Dermis blood vessel endothelial cell (primary cell): ENCODE measurements at places on chromosomes 2 and 18. TPM values are rescaled to one million over a fixed set of nuclear protein-coding genes. Genes with fewer than 3 reads are reported as not detected.

Gene LTBP1
- 37.9 and 148 TPM in 2 replicates for total RNA-seq

Gene AMER3
- total RNA-seq, result not detected in 2 replicates

Gene SMARCAL1
- total RNA-seq, result 18.5 and 21.5 TPM in 2 replicates

Gene MARCHF4
- total RNA-seq, result 1.5 TPM in 2 replicates

Gene ESCO1
- total RNA-seq, result 15.8 and 20.3 TPM in 2 replicates

Gene IGFBP2
- total RNA-seq, result 159 and 263 TPM in 2 replicates

Gene XRCC5
- 272 and 383 TPM in 2 replicates for total RNA-seq

Gene IL36A
- not detected in 2 replicates for total RNA-seq

Gene CDH7
- not detected in 2 replicates for total RNA-seq

Gene PLGLB1
- total RNA-seq, result 0.84 and 2.6 TPM in 2 replicates

Gene DSG4
- not detected in 2 replicates for total RNA-seq

Gene NEU4
- total RNA-seq, result not detected in 2 replicates

Gene KIAA2012
- not detected in 2 replicates for total RNA-seq

Gene SERPINB10
- total RNA-seq, result not detected in 2 replicates

Gene AKAIN1
- not detected in 2 replicates for total RNA-seq

- peak; percentile 60 for DNase-seq
These were observed 5.3 kb downstream of the MFSD6 start for GRCh38 chr2:190413421-190413820.

DNA sequence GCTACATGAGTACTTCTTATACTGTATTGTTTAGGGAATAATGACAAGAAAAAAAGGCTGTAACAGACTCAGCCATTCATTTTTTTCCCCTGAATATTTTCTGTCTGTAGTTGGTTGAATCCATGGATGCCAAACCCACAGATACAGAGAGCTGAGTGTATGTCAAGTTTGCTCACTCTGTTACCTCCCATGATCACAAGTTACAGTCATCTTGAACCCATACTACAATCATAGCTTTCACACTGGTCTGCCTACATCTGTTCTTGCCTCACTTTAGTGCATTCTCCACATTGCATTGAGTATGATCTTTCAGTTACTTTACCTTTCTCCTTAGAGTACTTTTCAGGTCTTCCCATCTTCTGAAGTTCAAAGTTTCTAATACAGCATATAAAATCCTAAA, 94.0 kb downstream of the BIRC6 start:
- DNase-seq, result no peak

- DNase-seq, result no peak
These were observed 158.6 kb upstream of the RBMS1 start for GRCh38 chr2:160652236-160652635.

DNA sequence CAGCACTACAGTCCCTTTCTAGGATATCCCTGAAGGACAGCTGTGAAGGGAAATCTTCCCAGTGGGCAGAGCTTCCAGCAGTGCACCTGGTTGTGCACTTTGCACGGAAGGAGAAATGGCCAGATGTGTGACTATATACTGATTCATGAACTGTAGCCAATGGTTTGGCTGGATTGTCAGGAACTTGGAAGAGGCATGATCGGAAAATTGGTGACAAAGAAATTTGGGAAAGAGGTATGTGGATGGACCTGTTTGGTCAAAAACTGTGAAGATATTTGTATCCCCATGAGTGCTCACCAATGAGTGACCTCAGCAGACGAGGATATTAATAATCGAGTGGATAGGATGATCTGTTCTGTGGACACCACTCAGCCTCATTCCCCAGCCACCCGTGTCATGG, 582.2 kb downstream of the CPS1 start:
- no peak for DNase-seq

- no peak for DNase-seq
These were observed 111.6 kb downstream of the ATL2 start for GRCh38 chr2:38265461-38265860.

- no peak for DNase-seq
These were observed 164.8 kb downstream of the WDR7 start for GRCh38 chr18:56815926-56816325.

- peak; percentile 0 for DNase-seq
These were observed 46.6 kb upstream of the TCF4 start for GRCh38 chr18:55634545-55634944.

DNA sequence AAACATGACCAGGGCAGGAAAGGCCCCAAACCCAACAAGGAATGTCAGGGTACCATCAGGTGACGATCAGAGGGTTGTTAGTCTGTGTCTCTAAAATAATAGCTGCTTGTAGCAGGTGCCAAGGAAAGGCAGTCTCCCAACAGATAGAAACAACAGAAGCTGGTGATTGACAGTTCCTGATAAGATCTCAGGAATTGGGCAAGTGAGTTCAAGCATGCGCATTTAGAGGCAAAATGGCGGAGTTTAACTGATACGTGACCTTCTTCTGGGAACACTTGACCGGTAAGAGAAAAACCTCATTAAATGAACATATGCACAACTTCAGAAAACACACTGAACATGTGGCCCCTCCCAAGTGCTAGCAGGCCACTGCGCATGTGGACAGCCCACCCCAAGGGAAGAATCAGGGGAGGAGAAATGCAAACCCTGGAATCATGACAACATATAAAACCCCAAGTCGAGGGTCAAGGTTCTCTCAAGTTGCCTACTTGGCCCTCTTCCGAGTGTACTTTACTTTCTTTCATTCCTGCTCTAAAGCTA, 664.9 kb downstream of the KCNJ3 start:
- DNase-seq, result no peak

- no peak for DNase-seq
These were observed 174.7 kb downstream of the WDR7 start for GRCh38 chr18:56825878-56826277.

- DNase-seq, result no peak
These were observed 141.5 kb downstream of the AQP4 start for GRCh38 chr18:26723981-26724380.

DNA sequence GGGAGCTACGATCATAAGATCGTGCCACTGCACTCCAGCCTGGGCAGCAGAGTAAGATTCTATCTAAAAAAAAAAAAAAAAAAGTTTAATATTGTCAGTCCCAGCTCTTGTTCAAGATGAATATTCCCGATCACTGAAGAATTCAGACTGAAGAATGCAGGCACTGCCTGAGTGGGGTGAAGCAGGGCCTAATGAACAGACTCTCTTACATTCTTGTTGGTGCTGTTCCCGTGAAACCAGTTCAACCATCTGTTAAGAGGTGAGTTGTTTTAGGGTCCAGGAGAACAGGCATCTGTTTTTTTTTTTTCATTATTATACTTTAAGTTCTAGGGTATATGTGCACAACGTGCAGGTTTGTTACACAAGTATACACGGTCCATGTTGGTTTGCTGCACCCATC, 17.1 kb upstream of the CAB39 start:
- no peak for DNase-seq

- no peak for DNase-seq
These were observed 54.6 kb downstream of the TTC39C start for GRCh38 chr18:24068945-24069693.

- DNase-seq, result no peak
These were observed 55.7 kb upstream of the EML4 start for GRCh38 chr2:42113452-42113851.

GRCh38 chr18:67331857-67332256, 184.7 kb downstream of the DSEL start:
- DNase-seq, result no peak

DNA sequence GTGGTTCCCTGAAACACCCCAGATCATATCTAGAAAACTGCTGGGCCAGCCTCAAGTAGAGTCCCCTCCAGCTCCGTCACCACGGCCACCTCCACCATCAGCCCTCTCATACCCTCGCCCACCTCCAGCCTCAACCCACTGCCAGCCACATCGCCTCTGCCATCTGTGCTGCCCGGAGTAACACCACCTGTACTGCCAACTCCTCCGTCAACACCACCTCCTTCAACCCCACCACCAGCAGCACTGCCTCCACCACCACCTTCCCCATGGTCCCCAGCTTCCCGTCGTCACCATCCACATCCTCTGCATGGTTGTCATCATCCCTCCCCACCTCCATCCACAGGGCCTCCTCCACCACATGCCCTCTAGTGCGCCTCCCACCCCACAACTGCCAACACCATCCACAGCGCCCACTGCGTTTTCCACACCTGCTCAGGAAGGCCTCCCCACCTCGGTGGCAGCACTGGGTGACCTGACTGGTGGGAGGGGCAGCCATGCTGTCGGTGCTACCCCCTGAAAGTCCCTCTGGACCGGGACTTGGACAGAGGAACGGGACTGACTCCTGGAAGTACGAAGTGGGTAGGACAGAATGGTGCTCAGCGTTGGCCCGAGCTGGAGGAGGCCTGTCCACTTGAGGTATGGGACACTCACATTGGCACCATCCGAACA, 1.6 kb downstream of the SNED1 start:
- no peak for DNase-seq

GRCh38 chr2:72112981-72113846, 34.4 kb downstream of the CYP26B1 start:
- DNase-seq, result no peak

- DNase-seq, result no peak
These were observed 111.1 kb downstream of the TGFA start for GRCh38 chr2:70442301-70443077.

- DNase-seq, result no peak
These were observed 71.5 kb downstream of the RAB31 start for GRCh38 chr18:9779630-9780029.
